Stimulated activated CD4-positive, alpha-beta T cell treated with anti-CD3 and anti-CD28 coated beads, Interleukin-12 subunit alpha, Interleukin-12 subunit beta, amount 100 ng/mL, for 4 hours (primary cell): ENCODE measurements at places on chromosomes 13 and 19.

DNA sequence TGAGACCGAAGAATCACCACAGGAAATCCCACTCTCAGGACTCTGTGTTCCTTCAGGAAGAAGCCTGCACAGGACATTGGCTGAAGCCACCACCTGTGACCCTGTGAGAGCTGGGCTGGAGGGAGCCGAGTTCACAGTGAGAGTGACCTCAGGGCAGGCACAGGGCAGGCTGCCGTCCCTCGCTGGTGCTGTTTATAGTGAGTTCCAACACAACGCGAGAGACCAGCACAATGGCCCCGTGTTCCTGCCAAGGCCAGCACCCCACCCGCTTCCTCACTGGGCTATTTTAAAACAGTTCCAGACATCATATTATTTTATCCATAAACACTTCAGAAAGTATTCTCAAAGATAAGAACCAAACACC, 18.4 kb upstream of the GAS6 start:
- DNase-seq: no peak

DNA sequence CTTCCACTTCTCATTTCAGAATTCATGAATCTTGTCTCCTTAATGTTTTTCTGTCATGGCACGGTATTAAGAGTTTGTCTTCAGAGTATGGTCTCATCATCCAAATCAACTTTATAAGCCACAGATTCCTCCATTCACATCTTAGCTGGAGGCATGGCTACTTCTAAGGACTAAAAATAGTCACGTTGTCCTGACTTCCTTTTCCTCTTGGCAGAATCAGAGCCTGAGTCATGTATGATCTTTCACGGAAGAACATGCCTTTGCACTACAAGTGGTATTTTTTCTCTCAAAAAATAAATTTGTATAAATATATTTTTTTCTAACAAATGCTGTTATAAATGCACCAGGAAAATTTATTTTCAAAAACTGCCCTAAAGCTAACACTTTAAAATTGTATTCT, 71.4 kb downstream of the ALOX5AP start:
- DNase-seq: no peak

DNA sequence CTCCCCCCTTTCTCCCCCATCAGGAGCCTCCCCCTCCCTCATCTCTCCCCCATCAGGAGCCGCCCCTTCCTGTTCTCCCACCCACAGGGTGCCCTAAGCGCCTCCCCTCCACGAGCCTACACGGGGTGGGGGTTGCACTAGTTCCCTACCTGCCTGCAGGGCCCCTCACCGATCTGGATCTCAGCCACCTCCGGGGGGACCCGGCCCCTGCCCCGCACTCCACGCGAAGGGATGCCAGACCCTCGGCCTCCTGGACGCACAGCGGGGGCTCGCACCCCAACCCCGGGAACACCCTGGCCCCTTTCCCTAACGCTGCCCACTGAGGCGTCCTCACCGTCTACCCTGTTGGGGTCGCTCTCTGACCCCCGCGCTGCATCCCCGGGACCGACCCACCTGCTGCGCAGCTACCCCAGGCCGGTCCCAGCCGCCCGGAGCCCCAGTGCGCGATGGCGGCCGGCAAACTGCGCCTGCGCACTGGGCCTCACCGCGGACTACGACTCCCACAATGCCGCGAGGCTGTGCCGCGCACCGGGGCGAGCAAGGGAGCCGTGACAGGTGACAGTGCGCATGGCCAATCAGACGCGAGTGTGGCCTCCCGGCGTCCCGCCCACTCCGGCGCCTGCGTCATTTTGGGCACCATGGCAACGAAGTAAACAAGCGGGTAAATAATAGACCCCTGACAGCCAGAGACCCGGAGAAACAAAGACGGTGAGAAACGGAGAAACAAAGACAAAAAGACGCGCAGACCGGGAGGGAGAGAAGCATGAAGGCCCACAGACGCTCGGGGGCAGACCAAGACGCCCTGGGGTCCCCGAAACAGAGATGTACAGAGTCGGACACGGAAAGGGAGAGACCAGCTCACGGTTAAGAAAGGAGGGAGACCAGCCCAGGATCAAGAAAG, at the start of gene ZSCAN18:
ZSCAN18 (minus strand) TSS at position 451 of the 901 bp plus-strand sequence. CDS start 7,964 bp downstream, outside the sequence.
- peak; percentile 92 for DNase-seq

DNA sequence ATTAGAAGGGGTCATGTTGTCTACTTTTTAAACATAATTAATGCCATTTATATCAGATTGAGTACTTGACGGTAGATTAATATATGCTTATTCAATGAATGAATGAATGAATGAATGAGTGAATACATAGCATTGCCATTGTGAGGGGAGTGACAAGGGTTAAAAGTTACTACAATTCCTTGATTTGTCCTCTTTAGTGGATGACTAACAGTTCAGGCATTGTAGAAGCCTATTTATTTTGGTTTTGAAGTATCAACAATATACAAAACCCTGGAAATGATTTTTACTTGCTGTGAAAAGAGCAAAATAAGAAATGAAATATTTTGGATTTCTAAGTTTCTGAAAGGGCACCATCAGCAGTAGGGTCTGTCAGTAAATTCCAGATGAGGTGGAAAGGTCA, 122.7 kb downstream of the CYSLTR2 start:
- no peak for DNase-seq

- no peak for DNase-seq
Measured at GRCh38 chr19:246551-246950, 44.7 kb downstream of the PLPP2 start.

DNA sequence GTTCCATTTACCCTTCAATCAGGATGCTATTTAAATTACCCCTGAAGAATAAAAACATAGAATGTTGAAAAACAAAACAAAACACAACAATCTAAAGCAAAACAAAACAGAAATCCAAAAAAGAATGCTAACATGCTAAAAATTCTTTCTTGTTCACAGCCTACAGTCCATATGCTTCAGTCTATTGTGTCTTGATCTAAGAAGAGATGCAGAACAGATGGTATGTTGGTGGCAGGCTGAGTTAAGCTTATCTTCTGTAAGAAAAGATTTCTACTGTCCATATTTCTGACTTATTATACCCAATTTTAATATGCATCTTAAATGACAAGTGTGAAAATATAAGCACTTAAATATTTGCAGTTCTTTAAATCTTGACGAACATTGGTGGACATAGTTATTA, 356.1 kb upstream of the SLITRK1 start:
- DNase-seq: no peak

DNA sequence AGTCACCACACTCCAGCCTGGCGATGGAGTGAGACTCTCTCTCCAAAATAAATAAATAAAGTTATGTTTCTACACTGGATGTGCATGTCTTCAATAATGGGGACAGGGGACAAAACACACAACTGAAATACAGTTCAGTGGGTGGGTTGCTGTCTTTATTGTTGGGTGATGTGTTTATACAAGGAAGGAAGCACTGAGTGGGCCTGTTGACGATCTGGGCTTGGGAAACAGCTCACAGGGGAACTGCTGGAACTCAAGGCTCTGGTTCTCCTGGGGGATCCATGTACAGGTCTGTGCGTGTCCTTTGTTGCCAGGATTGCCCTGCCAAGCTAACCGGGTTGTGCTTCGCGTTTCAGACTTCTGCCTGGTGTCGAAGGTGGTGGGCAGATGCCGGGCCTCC, 18.9 kb downstream of the SPINT2 start:
- no peak for DNase-seq

DNA sequence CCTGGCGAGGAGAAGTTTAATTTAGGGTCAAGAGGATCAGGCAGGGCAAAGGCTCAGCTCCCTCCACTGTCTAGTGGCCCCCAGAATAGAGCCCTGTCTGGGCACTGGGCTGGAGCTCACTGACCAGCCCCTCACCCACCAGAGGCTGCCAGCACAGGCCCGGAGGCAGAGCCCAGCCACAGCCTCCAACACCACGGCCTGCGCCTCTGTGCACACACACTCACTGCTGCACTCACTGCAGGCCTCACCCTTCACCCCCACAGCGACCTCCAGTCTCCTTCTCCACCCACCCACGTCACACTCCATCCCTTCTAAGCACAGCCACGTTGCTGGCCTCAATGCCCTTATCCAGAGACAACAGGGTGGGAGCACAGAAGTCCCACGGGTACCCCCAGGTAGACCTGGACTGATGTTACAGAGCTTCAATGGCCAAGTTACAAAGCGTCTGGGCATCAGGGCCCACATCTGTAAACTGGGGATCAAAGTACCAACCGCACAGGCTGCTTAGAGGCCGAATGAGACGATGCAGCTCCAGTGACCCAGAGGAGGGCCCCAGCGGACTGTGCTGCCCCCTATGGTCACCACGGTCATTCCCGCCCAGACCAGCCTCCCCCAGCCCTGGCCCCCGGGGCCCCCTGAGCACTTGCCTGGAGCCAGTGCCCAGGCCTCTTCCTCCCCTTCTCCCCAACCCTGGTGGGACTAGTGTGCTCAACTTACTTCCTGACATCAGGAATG, 4.5 kb upstream of the PRKD2 start:
- DNase-seq: no peak

DNA sequence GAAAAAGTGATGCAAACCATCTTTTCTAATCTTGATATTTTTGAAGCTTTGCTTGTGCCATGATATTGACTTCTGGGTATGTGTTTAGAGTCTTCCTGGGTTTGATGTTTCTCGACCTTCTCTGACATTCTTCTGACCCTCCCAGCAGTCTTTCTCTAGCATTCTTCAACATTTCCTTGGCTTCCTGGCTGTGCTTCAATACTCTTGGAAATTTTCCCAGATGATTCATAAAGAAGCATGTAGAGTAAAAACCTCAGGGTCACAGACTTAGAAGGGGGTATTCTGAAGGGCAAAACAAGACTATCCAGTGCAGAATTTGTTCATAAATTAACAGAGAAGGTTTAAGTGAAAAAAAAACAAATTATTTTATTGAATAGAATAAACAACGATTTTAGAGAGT, 946.3 kb upstream of the PCDH9 start:
- DNase-seq: no peak

- no peak for DNase-seq
Measured at GRCh38 chr13:39688278-39688677, 32.8 kb downstream of the COG6 start.

GRCh38 chr19:6737873-6738786, 750 bp upstream of the GPR108 start:
- peak; percentile 72 for DNase-seq

DNA sequence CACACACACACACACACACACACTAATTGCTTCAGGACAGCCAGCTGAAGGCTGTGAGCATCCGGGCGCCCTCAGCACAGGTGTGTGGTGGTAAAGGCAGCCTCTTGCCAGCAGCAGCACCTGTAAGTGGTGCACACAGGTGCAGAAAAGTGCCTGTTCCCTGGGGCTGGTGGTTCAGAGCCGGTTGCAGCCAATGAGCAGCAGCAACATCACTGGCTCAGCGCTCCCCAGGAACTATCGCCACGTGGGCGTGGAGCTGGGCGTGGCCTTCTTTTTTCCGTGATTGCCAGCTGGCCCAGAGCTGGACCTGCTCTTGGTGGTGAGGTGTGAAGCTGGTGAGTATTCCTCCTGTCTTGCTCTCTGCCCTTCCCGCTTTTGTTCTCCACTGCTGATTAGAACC, at the start of gene NLRP5:
NLRP5 (plus strand) TSS at position 289 of the 400 bp plus-strand sequence.
- no peak for DNase-seq

- DNase-seq: no peak
Measured at GRCh38 chr13:106649495-106649894, 81.6 kb upstream of the ARGLU1 start.

GRCh38 chr13:78317030-78317429, 286.3 kb downstream of the POU4F1 start:
- DNase-seq: no peak

- no peak for DNase-seq
Measured at GRCh38 chr13:106151056-106151699, 384.3 kb downstream of the EFNB2 start.

DNA sequence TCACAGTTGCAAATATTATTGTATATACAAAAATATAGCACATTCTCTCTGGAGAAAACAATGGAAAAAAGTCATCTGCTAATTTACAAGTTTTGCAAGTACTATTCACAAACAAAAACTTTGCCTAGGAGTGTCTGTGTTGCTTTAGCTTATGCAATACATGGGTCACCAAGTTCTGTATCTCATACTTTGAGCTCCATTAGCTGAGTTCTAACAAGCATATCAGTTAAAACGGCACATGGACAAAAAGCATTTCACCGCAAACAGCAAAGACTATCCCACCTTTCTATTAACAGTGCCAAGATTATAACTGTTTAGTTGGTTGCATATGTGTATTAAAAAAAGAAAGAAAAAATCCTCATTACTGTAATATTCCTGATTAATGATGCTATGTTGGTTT, 4.6 kb downstream of the SPRY2 start:
- DNase-seq: no peak

DNA sequence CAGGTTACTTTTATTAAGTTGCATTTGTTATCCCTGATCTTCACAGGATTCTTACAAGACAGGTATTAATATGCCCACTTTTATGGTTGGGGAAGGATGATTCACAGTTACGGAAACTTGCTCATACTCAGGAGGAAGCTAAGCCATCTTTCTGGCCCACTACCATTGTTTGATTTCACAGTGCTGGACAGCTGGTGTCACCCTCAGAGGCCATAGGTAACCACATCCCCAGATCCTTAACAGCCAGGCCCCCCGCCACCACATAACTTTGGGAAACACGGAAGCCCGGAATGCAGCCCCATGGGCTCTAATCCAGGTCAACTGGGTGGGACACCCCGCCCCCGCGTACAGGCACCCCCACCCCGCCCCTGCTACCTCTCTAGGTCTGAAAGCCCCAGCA, 119.7 kb downstream of the IRS2 start:
- no peak for DNase-seq

DNA sequence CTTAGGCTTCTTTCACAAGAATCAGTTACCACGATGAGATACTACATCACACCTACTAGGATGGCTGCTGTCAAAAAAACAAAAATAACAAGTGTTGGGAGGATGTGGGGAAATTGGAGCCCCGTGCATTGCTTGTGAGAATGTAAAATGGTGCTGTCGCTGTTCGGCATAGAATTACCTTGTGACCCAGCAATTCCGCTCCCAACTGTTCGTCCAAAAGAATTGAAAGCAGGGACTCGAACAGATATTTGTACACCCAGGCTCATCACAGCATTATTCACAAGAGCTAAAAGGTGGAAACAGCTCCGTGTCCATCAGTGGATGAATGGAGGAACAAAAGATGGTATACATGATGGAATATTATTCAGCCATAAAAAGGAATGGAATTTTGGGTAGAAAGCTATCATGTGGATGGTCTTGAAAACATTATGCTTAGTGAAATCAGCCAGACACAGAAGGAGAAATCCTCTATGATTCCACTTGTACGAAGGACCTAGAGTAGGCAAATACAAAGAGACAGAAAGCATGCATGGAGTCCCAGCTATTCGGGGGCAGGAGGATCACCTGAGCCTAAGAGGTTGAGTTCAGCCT, 23.4 kb downstream of the PAK4 start:
- DNase-seq: no peak

GRCh38 chr13:41554626-41555386, 97.5 kb downstream of the RGCC start:
- no peak for DNase-seq

- DNase-seq: no peak
Measured at GRCh38 chr13:108455320-108455719, 174.1 kb upstream of the MYO16 start.

DNA sequence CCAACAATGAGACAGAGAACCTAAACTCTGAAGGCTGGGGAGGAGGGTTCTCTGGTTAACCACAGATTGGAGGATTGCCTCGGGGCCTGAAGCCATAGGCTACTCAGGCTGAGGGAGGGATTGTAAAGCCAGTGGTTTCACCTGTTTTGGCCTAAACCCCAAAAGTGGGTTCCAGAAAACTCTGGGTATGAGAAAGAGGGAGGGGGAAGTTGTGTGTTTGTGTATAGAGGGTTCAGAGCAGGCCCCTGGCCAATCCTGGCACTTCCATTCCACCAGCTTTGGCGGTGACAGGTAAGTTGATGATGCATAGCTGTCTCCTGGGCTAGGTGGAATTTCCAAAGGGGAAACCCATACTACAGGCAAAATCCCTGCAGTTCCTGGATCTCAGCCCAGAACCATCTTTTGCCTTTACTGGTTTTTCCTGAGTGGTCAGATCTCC, 13.5 kb upstream of the CCDC97 start:
- DNase-seq: no peak

- DNase-seq: no peak
Measured at GRCh38 chr13:95533545-95534160, 18.9 kb upstream of the CLDN10 start.
